ENCODE measurements at places on chromosomes 2 and 18. TPM values are rescaled to one million over a fixed set of nuclear protein-coding genes. Genes with fewer than 3 reads are reported as not detected.

GREB1 gene
- 2.7 TPM for total RNA-seq

NEMP2 gene
- total RNA-seq, result 7.1 TPM

ASNSD1 gene
- total RNA-seq, result 36.4 TPM

FAM124B gene
- 0.06 TPM for total RNA-seq

PRSS56 gene
- total RNA-seq, result 0.27 TPM

CFC1B gene
- not detected for total RNA-seq

POTEI gene
- not detected for total RNA-seq

GBX2 gene
- 3.2 TPM for total RNA-seq

SPC25 gene
- total RNA-seq, result 9.7 TPM

All from A549 treated with RU486 at 1 μM for 4 hours (cell line).